Smooth muscle cell of trachea (primary cell): ENCODE measurements at places on chromosomes 16 and 17. TPM values are rescaled to one million over a fixed set of nuclear protein-coding genes. Genes with fewer than 3 reads are reported as not detected.

Gene SMG1
- total RNA-seq, result 72.8 and 87.8 TPM in 2 replicates

Gene ABCA9
- total RNA-seq, result 18.7 and 23.3 TPM in 2 replicates

Gene EPX
- not detected in 2 replicates for total RNA-seq

Gene HS3ST4
- total RNA-seq, result not detected in 2 replicates

Gene RAB11FIP4
- 0.29 and 1.2 TPM in 2 replicates for total RNA-seq
